ENCODE measurements at places on chromosomes 16 and 17.
A peak's percentile ranks its signal among the peaks of the same experiment; 100 is the strongest.

GRCh38 chr17:60832151-60832585, 154.5 kb downstream of the BCAS3 start:
- no peak for DNase-seq

- no peak for DNase-seq
These were observed 63.2 kb downstream of the NKD1 start for GRCh38 chr16:50611332-50611934.

DNA sequence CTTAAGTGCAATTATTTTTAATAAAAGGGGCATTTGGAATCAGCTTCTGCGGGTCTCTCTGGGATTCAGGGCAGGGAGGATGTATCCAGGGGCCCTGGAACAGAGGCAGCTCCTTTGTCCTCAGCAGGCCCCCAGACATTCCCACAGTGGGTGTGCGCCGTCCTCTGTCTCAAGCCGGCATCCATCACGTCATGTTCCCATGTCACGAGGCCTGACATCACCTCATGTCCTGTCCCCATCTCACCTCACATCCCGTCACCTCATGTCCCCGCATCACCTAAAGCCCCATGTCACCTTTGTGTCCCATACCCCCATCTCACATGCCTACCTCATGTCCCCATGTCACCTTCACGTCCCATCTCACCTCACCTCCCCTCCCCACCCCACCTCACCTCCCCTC, 18.5 kb downstream of the GAA start:
- DNase-seq, result no peak

- no peak for DNase-seq
These were observed 3.6 kb upstream of the IRX3 start for GRCh38 chr16:54289945-54290832.

GRCh38 chr16:4172070-4172469, 55.8 kb upstream of the ADCY9 start:
- no peak for DNase-seq

DNA sequence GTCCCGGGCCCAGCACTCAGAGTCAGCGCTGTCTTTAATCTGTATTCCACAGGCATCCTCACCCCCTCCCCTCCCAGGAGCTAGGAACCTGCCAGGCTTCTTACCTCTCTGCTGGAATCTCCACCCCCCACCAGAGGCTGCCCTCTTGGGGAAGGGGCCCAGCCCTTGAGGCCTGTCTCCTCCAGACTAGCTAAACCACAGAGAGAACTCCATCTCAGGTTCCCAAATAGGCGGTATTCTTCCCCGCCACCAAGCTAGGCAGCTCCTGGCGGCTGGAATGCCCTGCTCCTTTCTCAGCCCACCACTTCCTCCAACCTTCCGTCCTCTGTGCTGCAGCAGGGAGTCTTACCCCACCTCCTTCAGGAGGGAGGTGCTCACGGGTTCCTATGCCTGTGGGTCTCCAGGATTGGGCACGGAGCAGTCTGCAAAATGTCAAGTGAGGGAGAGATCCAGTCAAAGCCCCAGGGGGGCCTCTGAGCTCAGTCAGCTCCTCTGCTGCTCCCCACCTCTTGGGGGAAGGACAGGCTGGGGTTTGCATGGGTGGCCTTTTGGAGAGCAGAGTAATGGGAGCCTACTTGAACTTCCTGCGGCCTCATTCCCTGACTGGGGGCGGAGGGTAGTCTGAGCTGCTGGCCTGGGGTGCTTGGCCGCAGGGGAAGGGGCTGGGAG, 55.7 kb downstream of the SREBF1 start:
- DNase-seq, result peak; percentile 15

DNA sequence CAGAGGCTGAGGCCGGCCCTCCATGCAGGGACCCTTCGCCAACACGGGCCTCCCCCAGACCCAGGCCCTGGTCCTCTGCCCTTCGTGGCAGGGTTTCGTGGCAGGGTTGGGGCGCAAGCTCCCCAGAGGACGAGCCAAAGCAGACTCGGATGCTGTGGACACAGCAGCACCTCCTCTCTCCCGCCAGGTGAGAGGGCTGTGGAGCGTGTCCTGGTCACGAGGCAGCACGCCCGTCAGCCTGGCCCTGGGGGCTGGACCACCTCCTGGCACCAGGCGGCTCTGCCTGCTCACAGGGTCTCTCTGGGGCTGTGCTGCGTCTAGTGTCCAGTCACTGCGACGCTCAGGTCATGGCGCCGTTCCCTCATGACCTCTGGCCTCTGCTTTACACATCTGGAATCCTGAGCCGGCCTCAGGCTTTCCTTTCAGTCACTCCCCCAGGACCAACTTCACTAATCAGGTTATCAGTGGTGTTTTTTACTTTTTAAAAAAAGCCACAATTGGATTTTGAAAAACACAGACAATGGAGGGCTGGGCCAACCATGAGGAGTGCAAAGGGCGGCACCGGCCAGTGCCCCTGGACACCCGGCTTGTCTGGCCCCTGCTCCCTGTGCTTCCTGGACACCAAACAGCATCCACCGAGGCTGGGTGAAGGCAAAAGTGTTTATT, 5.4 kb downstream of the NDUFAF8 start:
- DNase-seq, result no peak

DNA sequence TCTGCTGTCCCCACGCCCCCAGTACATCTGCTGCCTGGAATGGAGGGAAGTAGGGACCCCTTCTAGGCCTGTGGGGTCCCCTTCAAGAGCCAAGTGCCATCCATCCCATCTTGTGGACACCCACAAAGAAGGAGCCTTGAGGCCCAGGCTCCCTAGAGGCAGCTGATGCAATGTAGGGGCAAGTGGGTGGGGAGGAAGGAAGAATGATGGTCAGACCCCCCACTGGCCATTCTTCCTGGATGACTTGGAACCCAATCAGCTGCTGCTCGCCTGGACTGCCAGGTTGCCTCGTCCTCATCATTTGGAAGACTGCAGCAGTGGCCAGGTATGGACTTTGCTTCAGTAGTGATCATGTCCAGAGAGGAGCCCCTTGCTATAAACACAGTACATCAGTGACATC, 48.9 kb downstream of the SMPD3 start:
- DNase-seq, result no peak

- no peak for DNase-seq
These were observed 3.5 kb upstream of the ADGRG1 start for GRCh38 chr16:57624806-57625500.

DNA sequence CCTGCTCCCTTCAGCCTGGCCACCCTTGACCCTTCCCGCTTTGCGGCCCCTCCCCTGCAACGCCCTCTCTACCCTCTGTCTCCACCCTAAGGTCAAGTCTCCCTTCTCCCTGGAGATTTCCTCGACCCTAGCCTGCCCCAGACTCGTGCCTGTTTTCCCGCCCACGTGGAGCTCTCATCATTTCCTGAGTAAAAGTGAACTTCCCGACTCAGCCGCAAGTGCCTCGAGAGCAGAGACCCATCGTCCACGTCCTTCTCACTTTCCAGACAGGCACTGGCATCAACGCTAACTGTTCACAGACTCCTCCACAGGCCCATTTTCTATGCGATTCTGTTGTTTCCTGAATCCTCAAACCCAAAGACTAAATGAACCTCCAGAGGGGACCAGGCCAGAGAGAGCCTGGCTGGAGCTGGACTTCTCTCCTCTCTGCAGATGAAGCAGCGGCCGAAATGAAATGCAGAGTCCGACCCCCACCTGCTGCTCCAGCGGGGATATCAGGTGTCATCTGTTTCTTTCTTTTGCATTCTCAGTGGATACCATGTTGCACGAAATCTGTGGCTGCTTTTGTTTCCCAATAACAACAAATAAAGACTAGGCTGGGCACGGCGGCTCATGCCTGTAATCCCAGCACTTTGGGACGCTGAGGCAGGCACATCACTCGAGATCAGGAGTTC, 52.5 kb downstream of the RTN4RL1 start:
- no peak for DNase-seq

GRCh38 chr17:8707332-8708024, 37.2 kb downstream of the CCDC42 start:
- DNase-seq, result no peak

GRCh38 chr17:77472468-77473310, 331.9 kb downstream of the SEC14L1 start:
- peak; percentile 39 for DNase-seq

- DNase-seq, result no peak
These were observed 14.6 kb upstream of the MMP2 start for GRCh38 chr16:55464375-55464774.

GRCh38 chr16:81698310-81698641, 80.8 kb upstream of the PLCG2 start:
- no peak for DNase-seq

GRCh38 chr17:45823598-45823997, 21.1 kb upstream of the SPPL2C start:
- DNase-seq, result no peak

DNA sequence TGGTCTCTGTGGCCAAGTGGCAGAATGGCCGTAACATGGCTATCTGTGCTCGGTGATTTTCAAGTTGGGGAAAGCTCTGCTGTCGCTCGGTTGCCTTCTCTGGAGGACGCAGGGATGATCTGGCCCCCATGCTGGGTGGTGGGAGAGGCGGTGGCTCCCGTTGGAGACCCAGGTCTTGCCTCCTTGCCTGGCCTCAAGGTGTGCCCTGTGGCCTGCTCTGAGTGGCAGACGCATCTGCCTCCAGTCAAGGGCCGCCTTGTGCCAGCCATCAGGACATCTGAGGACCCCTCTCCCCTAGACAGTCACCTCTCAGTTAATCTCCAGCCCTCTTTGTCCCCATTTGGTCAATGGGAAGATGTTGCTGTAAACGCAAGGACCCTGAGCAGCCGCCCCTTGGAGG, 165.9 kb downstream of the CCDC182 start:
- no peak for DNase-seq

GRCh38 chr17:5282642-5283217, 646 bp downstream of the RABEP1 start:
- DNase-seq, result no peak

DNA sequence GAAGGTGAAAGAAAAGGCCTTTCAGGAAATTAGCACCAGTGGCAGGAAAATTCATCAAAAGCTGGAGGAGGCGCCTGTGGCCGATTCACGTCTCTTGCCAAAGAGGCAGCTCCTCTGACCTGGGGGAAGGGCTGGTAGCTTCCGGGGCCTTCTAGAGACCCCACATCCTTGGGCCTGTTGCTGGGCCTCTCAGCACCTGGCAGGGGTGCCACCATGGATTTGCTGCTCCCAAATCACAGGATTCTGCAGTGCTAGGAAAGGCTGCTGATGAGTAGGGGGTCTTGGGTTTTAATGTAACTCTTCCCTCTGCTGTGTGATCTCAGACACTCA, 11.6 kb upstream of the CBFB start:
- DNase-seq, result no peak

DNA sequence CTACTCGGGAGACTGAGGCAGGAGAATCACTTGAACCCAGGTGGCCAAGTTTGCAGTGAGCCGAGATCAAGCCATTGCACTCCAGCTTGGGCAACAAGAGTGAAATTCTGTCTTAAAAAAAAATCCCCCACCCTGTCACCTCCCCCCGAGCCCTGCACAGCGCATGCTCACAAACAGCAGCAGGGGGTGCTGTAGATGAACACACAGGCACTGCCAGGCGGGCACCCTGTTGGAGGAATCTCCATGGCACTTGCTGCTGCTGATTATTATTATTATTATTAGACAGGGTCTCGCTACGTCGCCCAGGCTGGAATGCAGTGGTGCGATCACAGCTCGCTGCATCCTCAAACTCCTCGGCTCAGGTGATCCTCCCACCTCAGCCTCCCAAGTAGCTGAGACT, 24.6 kb downstream of the FZD2 start:
- DNase-seq, result no peak

- no peak for DNase-seq
These were observed 24.2 kb downstream of the STAT5A start for GRCh38 chr17:42312285-42313130.

All from NCI-H2029 treated with DMSO at 0.1 percent for 48 hours (cell line).